ENCODE measurements at places on chromosomes 1 and 21.

DNA sequence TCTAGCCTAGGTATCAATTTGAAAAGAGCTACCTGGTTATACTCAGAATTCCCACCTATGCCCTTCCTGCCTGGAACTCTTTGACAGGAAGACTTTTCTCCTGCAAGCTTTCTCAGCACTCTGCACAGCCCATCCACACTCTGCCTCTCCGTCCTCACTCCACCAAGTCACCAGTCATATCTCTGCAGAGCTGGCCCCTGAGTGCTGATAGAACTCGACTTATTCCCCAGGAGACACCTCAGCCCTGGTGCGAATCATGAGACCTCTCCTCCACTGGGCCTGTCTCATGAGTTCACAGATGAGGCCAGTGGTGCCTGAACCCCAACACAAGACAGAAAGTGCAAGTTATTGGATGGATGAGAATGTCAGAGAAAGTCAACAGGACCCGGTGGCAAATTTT, 32.0 kb downstream of the COLGALT2 start:
- DNase-seq = no peak

- peak; percentile 39 for DNase-seq
Observed at GRCh38 chr1:235500971-235501540, 3.2 kb downstream of the B3GALNT2 start.

DNA sequence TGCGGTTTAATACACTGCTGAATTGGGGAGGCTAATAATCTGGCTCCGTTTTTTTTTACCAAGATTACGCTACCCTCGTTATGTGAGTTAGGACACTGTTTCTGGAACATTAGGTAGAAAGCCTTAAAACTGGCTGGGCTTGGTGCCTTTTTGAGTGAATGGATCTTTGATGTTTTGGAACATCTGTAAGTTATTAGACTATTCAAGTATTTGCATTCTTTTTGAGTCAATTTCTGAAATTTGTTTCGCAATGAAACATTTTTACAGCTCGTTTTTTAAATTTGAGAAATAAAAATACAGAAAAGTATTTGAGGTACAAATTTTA, 106.9 kb downstream of the LTN1 start:
- no peak for DNase-seq

DNA sequence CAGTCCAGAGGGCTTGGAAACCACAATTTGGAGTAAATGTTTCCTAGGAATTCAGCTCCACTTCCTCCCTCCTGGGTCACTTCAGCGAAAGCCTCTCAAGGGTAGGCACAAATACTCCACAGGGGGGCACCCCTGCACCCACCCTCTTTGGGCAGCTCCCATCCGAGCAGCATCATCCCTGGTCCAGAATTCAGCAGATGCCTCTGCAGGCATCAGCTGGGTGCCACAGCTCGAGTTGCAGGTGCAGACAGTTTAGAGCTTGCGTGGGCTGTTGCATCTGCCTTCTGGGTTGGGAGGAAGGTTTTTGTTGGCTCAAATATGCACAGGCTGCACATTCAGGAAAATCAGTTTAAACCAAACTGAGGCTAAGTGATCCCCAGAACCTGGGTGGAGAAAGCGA, 25.0 kb downstream of the KANK4 start:
- DNase-seq = no peak

DNA sequence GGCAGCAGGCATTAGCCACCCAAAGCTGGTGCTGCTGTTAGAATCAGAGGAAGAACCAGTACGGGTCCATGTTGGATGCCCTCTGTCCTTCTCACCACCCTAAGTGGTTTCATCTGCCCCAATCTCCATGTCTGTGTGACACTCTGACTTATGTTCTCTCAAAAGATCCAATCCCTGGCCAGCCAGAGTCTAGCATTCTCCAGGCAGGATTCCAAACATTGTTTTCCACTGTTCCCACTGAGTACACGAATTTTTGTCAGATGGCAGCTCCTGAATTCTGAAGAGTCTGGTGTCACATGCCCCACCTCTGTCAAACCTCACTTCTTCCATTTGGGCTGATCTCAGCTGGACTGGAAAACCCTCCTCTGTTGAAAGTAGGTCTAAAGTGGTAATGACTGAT, 166.0 kb downstream of the DISC1 start:
- no peak for DNase-seq

- DNase-seq = no peak
Observed at GRCh38 chr1:241666419-241666818, 14.3 kb downstream of the WDR64 start.

DNA sequence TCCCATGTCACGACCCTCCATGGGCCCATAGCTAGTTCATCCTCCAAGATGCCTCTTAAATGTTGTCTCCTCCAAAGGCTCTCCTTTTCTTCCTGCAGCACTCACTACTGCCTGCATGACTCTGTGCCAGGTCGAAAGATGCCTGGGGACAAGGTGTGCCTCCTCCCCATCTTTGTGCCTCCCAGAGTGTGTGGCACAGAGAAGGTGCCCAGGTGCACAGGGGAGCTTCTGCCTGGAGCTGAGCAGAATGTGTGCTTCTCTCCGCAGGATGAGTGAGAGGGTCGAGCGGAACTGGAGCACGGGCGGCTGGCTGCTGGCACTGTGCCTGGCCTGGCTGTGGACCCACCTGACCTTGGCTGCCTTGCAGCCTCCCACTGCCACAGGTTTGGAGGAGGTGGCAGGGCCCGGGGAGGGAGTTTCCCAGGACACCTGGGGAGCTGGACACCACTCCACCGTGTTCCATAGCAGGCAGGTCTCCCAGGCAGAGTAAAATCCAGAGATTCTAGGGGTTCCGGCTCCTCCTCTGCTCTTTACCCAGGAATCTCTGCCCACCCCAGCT, 6.9 kb upstream of the PPM1J start:
- no peak for DNase-seq

DNA sequence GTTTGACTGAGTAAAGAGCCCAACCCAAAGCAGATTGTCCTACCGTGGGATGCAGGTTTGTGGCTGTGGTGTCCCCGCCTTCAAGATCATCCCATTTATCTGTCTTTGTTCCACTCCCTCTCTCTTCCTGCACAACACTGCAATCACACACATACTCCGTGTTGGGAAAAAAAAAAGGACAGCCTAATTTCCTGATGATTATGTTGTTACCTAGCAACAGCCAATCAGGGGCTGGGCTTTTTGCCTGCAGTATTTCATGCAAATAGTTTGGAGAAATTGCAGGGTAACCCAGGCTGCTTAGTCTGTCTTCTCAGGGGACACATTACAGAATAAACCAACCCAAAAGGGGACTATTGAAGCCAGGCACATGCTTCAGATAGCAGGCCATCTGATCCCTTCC, 38.3 kb downstream of the PHC2 start:
- no peak for DNase-seq

DNA sequence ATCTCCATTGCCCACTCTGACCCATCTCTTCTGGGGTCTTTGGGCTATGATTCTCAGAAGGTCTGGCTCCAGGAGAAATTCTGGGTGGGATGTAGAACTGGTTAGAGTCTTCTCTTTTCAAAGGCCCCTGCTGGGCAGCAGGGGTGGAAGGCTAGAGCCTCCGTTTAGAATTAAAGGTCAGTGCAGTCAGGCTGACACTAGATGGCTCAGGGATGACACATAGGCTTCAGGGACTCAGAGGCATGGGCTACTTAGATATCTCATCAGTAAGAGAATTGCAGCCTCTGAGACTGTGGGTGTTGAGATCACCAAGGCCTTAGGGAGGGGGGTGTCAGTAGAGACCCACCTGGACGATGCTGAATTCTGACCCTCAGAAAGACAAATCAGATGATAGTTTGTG, 12.6 kb upstream of the PPM1J start:
- DNase-seq = peak; percentile 48

GRCh38 chr1:34164771-34165391, at the start of gene CSMD2:
Gene CSMD2 (minus strand): TSS chr1:34165230. CDS start chr1:34165097, 133 bp downstream.
- no peak for DNase-seq

GRCh38 chr1:84412316-84412942, 14.1 kb downstream of the DNASE2B start:
- peak; percentile 69 for DNase-seq

DNA sequence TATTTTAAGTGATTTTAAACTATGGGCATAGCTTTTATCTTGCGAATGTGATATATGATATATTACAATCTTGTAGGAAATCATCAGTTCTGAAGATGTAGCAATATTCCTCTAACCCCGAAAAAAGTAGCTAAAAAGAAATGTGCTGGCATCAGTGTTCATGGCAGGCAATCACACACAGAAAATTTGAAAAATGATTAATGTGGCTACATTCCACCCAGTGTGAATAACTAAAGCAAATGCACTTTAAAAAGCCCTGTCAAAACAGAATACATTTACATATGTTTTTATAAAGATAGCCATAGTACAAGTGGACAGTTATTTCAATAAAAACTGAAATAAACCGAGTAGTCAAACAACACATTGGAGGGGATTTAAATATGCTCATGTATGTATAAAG, 260.2 kb downstream of the HHAT start:
- no peak for DNase-seq

DNA sequence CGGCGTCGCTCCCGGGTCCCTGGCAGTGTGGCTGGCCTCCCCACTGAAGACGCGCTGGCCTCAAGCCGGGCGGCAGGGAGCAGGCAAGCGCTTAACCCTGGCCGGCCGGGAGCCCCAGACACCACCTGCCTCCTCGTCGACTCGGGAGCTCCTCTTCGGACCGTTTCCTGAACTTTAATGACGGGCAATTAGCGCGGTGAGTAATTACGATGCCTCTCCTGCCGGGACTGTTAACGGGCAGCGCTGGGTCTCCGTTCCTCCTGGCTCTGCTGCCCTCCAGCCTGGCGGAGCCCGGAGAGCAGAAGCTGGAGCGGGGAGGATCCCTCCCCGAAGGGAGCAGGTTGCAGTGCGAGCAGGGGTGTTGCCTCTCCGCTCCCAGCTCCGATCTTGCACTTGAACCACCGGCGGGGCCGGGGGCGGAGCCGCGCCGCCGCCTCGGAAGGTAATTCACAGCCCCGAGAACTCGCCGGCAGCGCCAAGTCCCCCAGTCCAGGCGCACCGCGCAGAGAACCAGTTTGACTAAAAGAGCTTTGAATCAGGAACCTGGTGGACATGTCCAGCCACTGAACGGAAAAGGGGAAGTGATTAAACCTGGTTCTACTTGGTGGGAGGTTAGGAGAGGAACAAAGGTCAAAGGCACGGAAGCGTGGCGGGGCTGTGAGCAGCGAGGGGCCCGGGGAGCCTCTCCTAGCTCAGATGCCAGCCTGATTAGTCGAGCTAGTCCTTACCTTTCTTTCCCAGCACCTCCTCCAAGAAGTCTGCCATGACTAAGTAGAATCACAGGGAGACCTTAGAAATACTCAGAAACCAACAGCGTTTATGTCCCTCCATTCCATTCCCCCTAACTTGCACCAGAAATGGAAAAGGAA, 18.3 kb upstream of the PLEKHA6 start:
- DNase-seq = peak; percentile 90

GRCh38 chr1:194341587-194341986, 1155.2 kb upstream of the B3GALT2 start:
- DNase-seq = no peak

- DNase-seq = no peak
Observed at GRCh38 chr1:156149374-156150332, 3.7 kb upstream of the SEMA4A start.

- DNase-seq = no peak
Observed at GRCh38 chr1:239742416-239743109, 349.1 kb upstream of the FMN2 start.

GRCh38 chr1:18854331-18855025, 5.0 kb downstream of the TAS1R2 start:
- no peak for DNase-seq

GRCh38 chr1:222040955-222041354, 299.1 kb upstream of the DUSP10 start:
- DNase-seq = no peak

- DNase-seq = no peak
Observed at GRCh38 chr1:247077876-247078257, 744 bp downstream of the ZNF670 start.

DNA sequence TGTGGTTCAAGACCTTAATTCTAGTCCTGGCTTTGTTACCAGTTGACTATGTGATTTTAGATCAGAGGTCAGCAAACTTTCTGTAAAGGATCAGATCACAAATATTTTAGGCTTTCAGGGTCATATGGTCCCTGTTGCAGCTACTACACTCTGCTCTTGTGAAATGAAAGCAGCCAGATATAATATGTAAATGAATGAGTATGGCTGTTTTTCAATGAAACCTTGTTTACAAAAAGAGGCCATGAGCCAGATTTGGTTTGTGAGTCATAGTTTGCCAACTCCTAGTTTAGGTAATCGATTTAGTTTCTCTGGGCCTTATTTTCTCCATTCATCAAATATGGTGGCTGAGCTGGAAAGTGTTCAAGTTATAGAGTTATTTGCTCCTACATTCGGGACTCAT, 346.7 kb downstream of the NUF2 start:
- DNase-seq = no peak

GRCh38 chr1:189803364-189803763, 674.3 kb downstream of the BRINP3 start:
- DNase-seq = no peak

DNA sequence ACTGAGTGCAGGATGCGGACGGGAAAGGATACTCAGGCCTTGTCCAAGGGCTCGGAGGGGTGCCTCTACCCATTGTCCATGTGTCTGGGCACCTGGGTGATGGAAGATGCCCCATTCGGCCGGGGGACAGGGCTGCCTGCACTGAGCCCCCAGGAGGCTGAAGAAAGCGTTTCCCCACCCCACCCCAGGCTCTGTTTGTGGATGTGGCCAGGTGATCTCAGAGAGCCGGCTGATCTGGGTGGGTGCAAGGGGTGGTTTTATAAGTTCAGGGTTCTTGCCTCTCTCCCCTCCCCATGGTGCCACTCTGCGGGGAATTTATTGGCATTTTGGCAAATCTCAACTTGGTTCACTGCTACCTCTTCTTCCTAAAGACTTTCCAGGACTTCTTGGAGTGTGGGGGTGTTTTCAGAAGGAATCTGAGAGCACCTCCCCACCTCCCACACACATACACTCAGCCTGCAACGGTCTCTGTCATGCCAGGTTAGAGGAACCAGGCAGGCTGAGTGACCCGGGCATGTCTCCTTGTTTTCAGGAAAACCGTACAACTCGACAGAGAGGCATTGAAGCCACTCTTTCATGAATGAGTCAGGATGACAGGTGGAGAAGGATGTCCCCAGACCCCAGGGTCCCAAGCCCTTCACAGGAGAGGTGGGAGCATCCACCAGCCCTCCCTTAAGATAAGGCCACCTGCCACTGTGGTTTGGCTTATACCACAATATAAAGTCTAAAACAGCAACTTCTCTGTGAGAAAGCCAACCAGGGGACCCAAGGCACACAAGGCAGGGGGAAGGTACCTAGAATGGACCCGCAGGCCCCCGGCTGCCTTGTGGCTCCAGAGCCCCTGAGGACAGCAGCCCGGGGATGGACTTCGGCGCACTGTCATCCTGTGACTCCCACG, 174.9 kb downstream of the ETS2 start:
- DNase-seq = no peak

- DNase-seq = peak; percentile 37
Observed at GRCh38 chr21:38768471-38769063, 37.2 kb upstream of the ETS2 start.

DNA sequence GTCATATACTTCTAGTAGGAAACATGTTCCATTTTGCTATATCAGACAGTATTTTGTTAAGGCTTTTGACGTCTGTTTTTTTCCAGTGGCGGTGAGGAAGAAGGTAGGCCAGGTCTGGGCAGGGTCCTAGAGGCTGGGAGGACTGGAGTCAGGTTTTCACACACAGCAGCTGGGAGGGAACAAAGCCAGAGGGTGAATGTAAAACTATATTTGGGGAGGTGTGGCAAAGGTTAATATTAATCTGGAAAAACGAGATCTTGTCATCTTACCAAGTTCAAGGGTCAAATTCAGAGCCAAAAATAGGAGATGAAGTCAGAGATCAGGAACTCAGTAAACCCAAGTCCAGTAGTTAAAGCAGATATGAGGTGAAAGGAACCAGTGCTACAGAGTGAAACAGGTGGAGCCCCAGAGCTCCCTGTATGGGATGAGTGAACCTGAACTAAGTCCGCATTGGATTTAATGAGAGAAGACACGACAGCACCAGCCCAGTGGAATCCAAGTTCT, 10.7 kb upstream of the OTUD7B start:
- peak; percentile 59 for DNase-seq

Data from RCC 7860 (cell line).